ENCODE measurements at places on chromosomes 2 and 18. TPM values are rescaled to one million over a fixed set of nuclear protein-coding genes. Genes with fewer than 3 reads are reported as not detected.

GRCh38 chr18:5380586-5380985, 85.1 kb upstream of the ZBTB14 start:
- DNase-seq = no peak

Gene TMEM18
- total RNA-seq = 15.5 TPM

- no peak for DNase-seq
Measured at GRCh38 chr18:73733806-73734314, 413.8 kb downstream of the FBXO15 start.

- DNase-seq = no peak
Measured at GRCh38 chr2:138779406-138779780, 797 bp downstream of the NXPH2 start.

Gene MC4R
- not detected for total RNA-seq

DNA sequence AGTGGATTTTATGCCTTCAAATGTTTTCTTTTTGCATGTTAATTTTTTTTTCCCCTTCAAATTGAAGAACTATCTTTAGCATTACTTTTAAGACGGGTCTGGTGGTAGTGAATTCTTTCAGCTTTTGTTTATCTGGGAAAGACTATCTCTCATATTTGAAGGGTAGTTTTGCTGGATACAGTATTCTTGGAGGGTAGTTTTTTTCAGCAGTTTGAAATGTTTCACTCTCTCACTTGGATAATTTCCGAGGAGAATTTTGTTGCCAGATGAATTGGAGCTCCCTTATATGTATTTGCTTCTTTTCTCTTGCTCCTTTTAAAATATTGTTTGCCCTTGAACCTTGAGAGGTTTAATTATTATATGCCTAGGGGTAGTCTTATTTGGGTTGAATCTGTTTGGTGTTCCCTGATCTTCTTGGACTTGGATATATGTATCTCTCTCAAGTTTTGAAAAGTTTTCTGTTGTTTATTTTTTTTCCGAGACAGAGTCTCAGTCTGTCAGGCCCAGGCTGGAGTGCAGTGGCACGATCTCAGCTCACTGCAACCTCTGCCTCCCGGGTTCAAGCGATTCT, 15.5 kb downstream of the TTLL4 start:
- no peak for DNase-seq

GRCh38 chr2:139031722-139032121, 251.5 kb upstream of the NXPH2 start:
- DNase-seq = no peak

GRCh38 chr2:207767461-207768167, 2.1 kb downstream of the FZD5 start:
- DNase-seq = no peak

DNA sequence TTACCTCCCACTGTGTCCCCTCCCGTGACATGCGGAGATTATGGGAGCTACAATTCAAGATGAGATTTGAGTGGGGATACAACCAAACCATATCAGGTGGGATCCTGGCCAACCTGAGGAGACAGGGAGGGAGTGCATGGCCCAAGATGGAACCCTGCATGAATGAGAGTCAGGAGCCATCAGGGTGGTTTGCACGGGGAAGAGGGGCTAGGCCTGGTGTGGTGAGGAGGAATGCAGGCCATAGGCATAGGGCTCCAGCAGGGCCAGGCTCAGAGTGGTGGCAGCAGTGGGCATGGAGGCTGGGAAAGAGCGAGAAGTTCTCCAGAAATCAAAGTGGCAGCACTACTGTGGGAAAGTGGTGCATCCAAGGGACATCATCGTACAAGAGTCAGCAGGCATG, 74.0 kb upstream of the BCL2L11 start:
- no peak for DNase-seq

- DNase-seq = no peak
Measured at GRCh38 chr2:79611448-79612016, 98.7 kb downstream of the CTNNA2 start.

DNA sequence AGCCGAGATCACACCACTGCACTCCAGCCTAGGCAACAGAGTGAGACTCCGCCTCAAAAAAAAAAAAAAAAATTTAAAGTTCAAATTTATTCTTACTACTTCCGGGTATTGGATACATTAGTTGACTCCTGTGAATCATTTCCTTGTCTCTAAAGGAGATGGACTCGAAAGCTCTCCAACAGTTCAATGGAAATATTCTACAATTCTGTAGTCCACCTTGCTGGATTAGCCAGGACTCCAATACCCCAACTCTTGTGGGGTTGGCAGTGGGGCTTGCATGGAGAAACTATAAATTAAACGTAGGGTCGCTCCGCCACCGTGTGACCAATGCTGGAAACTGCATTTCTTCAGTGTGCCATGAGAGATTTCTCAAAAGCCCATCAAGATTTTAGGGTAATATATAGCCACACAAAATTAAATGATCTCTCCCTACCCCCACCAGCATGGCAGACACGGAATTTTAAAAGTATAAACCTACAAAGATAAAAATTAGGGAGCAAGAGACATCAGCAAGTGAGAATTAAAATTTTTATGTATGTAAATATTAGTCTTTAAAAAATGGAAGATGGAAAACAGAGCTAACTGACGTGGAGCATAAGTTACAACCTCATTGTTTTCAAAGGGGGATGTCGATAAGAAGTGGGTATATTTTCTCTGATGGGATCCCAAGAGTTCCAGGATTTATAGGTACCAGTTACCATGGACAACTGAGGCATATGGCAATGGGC, 27.8 kb upstream of the GAREM2 start:
- DNase-seq = peak; percentile 58

- no peak for DNase-seq
Measured at GRCh38 chr2:85642725-85643124, 25.3 kb downstream of the SFTPB start.

DNA sequence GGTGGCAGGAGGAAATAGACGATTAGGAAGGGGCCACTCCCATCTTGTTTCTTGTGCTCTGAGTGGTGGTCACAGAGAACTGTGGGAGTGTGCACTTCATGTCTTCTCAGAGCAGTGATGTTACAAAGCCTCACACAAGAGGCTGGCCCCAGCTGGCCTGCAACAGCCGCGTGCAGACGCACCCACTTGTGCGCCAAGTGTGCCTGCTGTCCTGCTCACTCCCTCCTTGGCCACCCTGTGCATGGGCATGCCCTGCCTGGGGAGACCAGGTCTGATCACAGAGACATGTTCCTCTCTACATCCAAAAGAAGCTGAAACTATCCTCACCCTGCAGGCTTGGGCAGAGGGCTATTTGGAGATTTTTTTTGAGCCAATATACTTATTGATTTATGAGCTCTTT, 108.4 kb downstream of the MRO start:
- no peak for DNase-seq

Gene GCG
- total RNA-seq = not detected

GRCh38 chr18:23934252-23934651, 80.3 kb upstream of the TTC39C start:
- DNase-seq = no peak
